M059J (cell line): ENCODE measurements at places on chromosomes 2 and 18. TPM values are rescaled to one million over a fixed set of nuclear protein-coding genes. Genes with fewer than 3 reads are reported as not detected.

- DNase-seq, result peak; percentile 3
Observed at GRCh38 chr2:239143858-239144712, 256.7 kb downstream of the HDAC4 start.

DNA sequence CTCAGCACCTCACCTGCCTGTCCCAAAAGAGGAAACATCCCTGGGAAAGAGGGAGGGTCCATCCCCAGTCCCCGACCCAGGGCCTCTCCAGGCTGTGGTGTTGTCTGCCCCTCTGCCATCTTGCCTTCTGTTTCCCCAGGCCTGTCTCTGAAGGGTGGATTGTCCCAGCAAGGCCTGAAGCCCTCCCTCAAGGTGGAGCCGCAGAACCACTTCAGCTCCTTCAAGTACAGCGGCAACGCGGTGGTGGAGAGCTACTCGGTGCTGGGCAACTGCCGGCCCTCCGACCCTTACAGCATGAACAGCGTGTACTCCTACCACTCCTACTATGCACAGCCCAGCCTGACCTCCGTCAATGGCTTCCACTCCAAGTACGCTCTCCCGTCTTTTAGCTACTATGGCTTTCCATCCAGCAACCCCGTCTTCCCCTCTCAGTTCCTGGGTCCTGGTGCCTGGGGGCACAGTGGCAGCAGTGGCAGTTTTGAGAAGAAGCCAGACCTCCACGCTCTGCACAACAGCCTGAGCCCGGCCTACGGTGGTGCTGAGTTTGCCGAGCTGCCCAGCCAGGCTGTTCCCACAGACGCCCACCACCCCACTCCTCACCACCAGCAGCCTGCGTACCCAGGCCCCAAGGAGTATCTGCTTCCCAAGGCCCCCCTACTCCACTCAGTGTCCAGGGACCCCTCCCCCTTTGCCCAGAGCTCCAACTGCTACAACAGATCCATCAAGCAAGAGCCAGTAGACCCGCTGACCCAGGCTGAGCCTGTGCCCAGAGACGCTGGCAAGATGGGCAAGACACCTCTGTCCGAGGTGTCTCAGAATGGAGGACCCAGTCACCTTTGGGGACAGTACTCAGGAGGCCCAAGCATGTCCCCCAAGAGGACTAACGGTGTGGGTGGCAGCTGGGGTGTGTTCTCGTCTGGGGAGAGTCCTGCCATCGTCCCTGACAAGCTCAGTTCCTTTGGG is 47.2 kb downstream of the BOLA3 start:
- no peak for DNase-seq

GRCh38 chr2:9135822-9136558 is 70.6 kb upstream of the ASAP2 start:
- DNase-seq, result peak; percentile 23

GRCh38 chr2:18345848-18346247 is 214.6 kb downstream of the RDH14 start:
- DNase-seq, result peak; percentile 47

The ARHGAP28 gene
- total RNA-seq, result 0.05 and 0.37 TPM in 2 replicates

DNA sequence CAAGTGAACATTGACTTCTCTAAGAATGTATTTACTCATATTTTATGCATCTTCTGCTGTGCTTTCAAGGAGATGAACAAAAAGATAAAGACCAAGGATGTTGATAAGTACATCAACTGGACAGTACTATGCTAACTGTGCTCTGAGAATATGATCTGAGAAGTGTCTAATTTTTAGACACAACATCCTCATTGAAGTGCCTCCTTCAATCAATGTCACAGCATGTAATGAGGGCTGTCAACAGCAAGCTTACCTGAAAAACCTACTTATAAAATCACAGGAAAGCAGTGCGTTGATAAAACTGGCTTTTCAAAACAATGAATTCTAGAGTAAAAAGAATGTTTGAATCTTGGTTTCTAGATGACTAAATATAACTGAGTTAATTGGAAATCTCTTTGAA is 452.9 kb upstream of the DSEL start:
- DNase-seq, result no peak
